HepG2 (cell line): ENCODE measurements at places on chromosomes 7 and 10. TPM values are rescaled to one million over a fixed set of nuclear protein-coding genes. Genes with fewer than 3 reads are reported as not detected.
A peak's percentile ranks its signal among the peaks of the same experiment; 100 is the strongest.

OR2A5 gene
- total RNA-seq = not detected in 2 replicates

HOXA4 gene
- total RNA-seq = 1.8 and 2.4 TPM in 2 replicates

TMEM225B gene
- 0.60 and 0.95 TPM in 2 replicates for total RNA-seq

CFAP58 gene
- not detected in 2 replicates for total RNA-seq

DNA sequence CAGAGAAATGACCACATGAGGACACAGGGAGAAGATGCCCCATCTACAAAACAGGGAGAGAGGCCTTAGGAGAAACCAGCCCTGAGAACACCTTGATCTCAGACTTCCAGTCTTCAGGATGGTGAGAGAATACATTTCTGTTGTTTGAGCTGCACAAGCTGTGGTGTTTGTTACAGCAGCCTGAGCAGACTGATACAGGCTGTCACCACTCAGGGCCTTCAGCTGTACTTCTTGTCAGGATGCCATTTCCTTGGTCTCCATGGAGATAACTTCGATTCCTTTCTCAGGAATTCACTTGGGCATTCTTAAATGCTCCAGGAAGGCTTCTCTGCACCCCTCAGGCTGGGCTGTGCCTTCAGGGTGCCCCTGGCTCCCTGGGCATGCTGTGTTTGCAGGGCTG lies 85.7 kb upstream of the IGFBP3 start:
- no peak for DNase-seq
- no peak overlapping the region for H3K4me3 ChIP-seq
- no peaks in the 10 kb centered on the region for H3K4me1 ChIP-seq
- no peak overlapping the region for H3K27ac ChIP-seq
- H3K27me3 ChIP-seq = peaks cover 25% of the 10 kb centered on the region; the same call in 2 of the 3 replicates
- H3K36me3 ChIP-seq = no peaks in the 10 kb centered on the region

DNA sequence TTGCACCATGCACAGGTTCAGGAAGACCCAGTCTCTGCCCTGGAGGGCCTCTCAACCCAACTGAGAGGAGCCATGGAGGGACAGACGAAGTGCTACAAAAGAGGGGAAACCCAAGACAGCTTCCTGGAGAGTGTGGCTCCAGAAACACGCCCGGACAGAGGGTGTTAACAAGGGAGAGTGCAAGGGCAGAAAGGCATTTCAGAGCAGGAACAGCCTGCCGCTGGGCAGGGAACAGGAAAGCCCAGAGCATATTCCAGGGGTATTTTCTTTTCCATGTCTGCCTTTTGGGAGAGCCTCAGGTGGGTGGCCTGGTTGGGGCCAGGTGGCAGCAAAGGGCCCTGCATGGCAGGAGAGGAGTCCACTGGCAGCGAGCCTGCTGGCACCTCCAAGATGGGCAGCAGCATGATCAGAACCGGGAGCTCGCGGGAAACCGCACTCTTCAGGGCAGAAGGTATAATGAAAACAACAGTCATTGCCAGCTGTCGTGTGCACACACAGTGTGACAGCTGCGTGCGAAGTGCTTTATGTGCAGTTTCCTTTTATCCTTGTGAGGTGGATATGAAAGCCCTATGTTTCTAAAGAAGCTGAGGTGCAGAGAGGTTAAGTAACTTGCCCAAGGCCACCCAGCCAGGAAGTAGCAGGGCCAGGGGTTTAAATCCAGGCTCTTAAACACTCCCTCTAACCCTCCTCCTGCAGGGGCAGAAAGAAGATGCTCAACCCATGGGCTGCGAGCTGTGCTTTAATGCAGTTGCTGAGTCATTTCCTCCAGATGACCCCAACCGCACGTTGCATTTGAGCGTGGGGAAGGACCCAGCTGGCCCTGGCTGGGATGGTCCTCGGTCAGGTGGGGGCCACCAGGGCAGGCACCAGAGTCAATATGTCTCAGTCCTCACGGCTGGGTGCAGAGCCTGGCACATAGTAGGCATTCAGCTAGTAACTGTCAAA lies 128.6 kb downstream of the OAT start:
- no peak overlapping the region for H3K4me3 ChIP-seq
- H3K27ac ChIP-seq = no peak overlapping the region
- peaks cover 21% of the 10 kb centered on the region; the same call in 2 of the 3 replicates for H3K27me3 ChIP-seq
- H3K36me3 ChIP-seq = no peaks in the 10 kb centered on the region
- H3K4me1 ChIP-seq = no peaks in the 10 kb centered on the region

DNA sequence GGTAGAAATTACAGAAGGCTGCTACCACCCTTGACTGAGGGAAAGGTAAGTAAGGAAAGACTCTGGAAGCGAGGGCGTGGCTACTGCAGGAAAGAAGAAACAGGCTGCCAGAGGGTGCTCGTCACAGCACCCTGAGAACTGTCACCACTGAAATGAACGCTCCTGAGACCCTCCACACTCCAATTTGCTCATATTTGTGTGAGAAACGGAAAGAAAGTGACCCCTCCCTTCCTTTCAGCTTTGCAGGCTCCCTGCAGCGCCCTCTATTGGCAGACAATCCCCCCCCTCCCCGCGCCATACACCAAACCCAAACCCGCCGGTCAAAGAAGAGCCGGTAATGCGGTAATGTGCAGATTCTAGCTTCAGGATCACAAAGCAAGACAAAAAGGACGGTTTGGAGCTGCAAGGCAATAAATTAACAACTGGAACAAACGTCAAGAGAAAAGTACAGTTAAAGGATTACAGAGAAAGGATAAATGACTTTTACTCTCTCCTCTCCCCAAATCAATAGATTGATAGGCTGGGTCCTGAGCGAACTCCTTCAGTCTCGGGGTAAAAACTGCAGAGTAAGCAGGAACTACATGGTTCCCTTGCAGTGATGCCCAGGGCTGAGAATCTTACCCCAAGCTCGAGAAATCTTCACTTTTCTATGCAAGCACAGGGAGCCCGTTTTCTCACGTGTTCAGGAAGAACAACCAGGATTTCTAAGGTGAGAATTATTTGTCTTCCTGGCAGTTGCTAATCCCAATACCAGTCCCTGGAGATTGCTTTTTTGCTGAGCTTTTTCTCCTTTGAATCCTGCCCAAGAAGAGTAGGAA lies 47.6 kb downstream of the STEAP1B start:
- peak; percentile 47 for DNase-seq
- H3K27me3 ChIP-seq = peaks cover 14% of the 10 kb centered on the region
- peaks cover 19% of the 10 kb centered on the region for H3K4me1 ChIP-seq
- no peak overlapping the region for H3K27ac ChIP-seq

DNA sequence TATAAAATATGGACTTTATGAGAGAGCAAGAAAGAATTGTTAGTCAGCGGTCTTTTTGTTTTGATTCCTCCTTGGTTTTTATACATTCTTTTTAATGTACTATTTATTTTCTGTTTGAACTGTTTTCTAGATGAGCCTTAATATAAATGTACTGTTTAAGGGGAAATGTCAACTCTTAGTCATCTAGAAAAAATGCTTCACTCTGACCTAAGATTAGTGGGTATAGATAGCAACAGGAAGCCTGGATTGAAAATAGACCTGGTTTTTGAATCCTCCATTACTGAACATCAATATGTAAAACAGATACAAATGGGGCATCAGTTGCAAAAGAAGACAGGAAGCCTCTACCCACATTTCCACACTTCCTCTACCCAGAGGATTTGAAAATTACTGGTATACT lies 87.8 kb downstream of the CHRM2 start:
- H3K4me3 ChIP-seq = no peak overlapping the region
- H3K36me3 ChIP-seq = no peaks in the 10 kb centered on the region
- no peak overlapping the region for H3K27ac ChIP-seq
- no peak for DNase-seq
